Frontal cortex (tissue), 4 donors: ENCODE measurements at places on chromosomes 1 and 21. TPM values are rescaled to one million over a fixed set of nuclear protein-coding genes. Genes with fewer than 3 reads are reported as not detected.

DNA sequence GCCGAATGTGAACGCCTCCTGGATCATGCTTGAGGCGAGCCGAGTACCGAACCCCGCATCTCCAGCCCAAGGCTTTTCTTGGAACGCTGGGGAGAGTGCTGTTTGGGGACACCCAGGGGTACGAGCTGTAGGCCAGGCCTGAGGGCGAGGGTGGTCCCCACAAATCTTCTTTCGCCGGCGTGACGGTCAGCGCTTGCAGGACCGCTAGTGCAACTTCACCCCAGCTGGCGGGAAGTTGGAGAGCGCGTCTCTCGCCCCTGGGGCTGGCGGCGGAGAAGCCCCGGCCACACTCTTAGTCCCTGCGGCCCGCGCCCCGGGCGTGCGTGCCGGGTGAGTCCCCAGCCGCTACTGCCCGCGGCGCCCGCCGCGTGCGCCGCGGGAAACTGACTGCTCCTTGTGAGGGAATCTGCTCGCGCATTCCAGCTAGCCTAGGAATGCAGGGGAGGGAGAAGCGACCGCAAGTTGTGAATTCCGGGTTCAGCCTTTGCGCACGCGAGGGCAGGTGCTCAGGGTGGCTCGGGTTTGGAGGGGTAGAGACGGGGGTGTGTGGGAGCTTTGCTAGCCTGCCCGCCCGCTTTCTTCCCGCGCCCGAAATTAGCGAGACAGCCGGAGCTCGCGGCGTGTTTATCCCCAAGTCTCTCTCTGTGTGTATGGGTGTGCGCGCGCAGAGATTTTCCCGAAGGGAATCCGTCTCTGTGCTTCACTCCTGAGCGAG, 884 bp downstream of the LHX4 start:
- DNase-seq, result no peak

GRCh38 chr1:206955476-206956451, 9.5 kb upstream of the PIGR start:
- DNase-seq, result no peak

DNA sequence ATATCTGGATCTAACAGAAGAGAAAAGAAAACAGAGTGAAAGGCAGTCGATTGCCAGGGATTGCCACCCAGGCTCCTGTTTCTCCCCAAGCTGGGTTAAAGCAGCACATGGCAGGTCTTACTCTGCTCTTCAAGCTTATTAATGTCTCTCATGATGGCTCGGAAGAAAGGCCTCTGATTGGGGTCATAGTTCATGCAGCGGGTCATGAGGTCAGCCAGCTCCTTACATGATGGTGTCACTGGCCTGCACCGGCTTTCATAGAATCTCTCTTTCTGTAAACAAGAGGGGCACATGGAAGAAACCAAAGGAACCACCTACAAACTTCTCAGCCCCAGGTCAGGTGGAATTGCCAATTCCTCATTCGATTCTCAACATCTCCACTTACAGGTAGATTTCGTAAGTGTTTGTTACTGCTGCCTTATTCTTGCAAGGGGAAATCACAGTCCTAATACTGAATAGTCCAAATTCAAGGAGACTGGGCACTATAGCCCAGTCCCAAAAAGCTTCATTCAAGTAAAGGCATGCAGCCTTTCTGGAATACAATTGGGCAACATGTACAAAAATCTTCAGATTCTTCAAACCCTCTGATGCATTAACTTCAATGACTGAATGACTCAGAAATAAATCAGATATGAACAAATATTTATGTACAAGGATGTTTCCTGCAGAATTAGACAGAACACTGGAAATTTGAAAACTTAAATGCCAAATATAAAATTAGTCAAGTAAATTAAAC, 96.6 kb downstream of the RAVER2 start:
- DNase-seq, result no peak

GRCh38 chr1:119885903-119886783, 10.2 kb downstream of the ADAM30 start:
- no peak for DNase-seq

DNA sequence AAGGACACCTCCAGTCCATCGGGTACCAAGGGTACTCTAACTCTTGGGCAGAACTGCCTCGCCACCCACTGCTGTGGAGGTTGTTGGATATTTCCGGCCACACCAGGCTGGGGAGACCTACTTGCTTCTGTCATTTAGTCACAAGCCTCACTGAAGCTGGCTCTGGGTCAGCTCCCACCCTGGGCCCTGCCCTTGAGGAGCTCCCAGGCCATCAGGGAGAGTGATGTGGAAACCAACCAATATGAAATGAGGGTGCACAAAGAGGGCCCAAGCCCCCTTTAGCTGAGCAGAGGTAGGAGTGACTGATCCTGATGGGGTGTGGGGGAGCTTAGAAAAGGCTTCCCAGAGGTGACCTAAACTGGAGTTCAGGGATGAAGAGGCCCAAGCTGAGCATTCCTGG, 19.6 kb downstream of the PARS2 start:
- DNase-seq, result no peak

PLEKHA6 gene
- total RNA-seq, result 11.0 TPM

DNA sequence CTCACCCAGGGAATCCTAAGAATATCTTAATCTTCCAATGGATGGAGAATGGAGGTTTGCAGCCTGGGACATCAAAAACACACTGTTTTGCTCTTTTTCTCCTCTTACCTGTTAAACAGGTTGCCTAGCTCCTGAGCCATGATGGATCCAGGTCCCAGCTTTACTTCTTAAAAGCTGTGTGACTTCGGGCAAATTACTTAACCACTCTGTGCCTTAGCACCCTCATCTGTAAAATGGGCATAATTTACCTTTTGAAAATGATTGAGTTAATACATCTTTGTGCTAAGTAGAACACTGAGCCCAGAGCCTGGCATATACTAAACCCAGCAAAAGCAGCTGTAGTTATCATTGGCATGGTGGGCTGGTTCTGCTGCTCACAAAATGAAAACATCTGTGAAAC, 10.2 kb downstream of the COQ8A start:
- DNase-seq, result no peak
